ENCODE measurements at places on chromosomes 1 and 21.

GRCh38 chr21:35811191-35811806 lies 249.0 kb downstream of the SETD4 start:
- no peak for DNase-seq

GRCh38 chr1:94863919-94864318 lies 43.8 kb downstream of the SLC44A3 start:
- DNase-seq: no peak

DNA sequence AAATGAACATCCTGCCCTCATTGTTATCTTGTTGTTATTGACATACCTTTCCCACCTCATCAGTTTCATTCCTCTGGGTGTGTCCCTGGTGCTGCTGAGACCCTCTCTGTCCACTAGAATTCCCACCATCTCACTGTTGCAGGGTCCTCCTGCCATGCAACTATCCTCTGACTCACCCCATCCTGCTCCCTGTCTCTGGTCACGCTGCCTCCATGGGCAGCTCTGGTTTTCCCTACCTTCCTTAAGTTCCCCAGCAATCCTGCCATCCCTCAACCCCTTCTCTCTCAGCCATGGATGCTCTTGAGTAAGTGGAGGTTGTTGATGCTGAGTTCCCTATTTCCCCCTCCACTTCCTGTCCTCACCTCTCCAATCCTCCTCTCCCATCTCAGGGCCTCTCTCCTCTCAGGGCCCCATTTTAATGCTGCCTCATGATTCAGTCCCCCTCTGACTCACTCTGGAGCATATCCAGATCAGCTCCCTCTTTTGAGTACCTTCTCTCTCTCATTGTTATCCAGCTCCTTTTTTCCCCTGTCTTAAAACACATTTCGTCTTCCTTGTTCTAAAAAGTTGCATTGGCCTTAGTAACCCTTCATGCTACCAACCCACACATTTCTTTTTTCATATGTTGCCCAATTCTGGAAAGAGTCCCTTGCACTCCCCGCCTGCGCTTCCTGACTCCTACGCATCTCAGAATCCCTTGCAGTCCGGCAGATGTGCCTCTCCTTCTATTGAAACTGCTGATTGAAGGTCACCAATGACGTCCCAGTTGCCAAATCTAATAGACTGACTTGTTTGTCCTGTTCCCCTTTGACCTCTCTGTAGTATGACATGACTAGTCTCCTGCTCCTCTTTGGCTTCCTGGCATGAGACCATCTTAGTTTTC lies 92.0 kb downstream of the CNIH3 start:
- DNase-seq: no peak

GRCh38 chr1:7680207-7680954 lies 90.7 kb upstream of the VAMP3 start:
- peak; percentile 45 for DNase-seq

Data from GDM1 (cell line).